Left kidney (tissue), 8 donors: ENCODE measurements at places on chromosomes 2 and 18. TPM values are rescaled to one million over a fixed set of nuclear protein-coding genes. Genes with fewer than 3 reads are reported as not detected.

- DNase-seq: no peak
Measured at GRCh38 chr2:235032949-235033348, 81.1 kb downstream of the SH3BP4 start.

DNA sequence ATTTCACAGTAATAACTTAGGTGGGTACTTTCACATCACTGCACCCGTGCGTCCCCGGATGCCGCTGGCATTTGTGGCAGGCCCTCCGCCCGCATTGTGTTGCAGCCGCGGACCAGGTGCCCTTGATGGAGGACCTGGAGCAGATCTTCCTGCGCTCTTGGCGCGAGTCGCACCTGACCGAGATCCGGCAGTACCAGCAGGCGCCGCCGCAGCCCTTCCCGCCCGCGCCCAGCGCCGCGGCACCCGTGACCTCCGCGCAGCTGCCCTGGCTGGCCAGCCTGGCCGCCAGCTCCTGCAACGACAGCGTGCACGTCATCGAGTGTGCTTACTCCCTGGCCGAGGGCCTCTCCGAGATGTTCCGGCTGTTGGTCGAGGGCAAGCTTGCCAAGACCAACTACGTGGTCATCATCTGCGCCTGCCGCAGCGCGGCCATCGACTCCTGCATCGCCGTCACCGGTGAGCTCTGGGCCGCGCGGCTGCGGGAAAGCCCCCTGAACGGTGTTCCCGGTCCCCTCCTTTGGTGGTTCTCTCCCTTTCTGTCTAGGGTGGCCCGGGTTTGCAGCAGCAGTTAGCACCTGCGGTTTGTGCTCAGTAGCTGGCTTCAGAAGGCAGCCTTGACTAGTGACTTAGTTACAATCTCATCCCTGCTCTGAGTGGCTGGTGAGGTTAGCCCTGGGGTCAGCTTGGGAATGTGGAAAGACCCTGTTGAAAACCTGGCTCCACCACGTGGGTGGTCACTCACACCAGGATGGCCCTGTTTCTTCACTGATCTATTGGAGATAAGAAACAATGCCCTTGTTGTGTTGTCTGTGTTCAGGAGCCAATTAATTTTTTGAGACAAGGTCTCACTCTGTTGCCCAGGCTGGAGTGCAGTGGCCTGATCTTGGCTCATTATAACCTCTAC is 59.1 kb downstream of the GREB1 start:
- DNase-seq: no peak

GRCh38 chr2:227793148-227793712 is 20.4 kb upstream of the CCL20 start:
- DNase-seq: no peak

DNA sequence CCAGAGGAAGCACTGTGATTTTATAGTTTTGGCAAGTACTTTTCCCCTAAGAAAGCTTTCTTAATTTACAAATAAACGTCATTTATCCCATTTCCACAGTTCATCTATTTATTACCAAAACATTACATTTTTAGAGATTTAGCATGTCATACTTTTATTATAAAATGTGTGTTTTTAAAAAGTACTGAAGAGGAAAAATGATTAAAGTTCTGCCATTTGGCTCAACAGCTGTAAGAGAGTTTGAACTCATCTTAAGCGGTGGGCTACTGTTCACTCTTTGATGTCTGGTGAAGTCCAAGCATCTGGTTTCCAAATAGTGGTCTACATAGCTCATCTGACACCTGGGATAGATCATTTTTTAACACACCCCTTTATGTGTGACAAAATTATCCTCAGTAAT is 51.3 kb upstream of the TANC1 start:
- no peak for DNase-seq

GRCh38 chr2:201953880-201954279 is 79.8 kb upstream of the FZD7 start:
- DNase-seq: no peak

- DNase-seq: no peak
Measured at GRCh38 chr2:7976206-7976605, 705.6 kb upstream of the ID2 start.

DNA sequence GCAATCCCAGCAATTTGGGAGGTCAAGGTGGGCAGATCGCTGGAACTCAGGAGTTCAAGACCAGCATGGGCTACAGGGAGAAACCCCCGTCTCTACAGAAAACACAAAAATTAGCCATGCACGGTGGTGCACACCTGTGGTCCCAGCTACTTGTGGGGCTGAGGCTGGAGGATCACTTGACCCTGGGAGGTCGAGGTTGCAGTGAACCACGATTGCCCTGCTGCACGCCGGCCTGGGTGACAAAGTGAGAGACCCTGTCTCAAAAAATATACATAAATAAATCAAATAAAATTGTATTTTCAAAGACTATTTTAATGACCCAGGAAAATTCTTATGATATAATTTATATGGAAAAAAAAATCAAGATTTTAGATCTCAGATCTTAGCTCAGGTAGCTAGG is 191.5 kb downstream of the ZFP36L2 start:
- no peak for DNase-seq

- DNase-seq: no peak
Measured at GRCh38 chr18:63774511-63774910, 707 bp upstream of the SERPINB7 start.

DNA sequence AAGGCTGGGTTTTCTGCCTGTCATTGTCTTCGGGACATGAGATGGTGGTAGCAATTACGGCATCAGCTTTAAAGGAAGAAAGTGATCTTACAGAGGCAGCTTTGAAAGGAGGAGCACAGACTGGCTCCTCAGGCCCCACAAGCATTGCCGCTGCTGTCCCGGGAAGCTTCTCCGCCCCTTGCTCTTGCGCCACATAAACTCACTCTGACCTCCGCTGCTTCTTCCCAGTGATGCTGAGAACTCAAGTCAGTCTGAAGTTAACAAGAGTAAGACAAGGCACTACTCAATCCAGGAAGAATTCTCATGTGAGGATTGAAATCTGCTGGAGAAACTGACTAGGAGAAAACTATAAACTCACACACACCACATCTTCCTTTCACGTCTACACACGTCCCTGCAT is 112.4 kb upstream of the RIOK3 start:
- no peak for DNase-seq

The MAIP1 gene
- polyA plus RNA-seq: 33.5 TPM

The SERPINB4 gene
- not detected for polyA plus RNA-seq

DNA sequence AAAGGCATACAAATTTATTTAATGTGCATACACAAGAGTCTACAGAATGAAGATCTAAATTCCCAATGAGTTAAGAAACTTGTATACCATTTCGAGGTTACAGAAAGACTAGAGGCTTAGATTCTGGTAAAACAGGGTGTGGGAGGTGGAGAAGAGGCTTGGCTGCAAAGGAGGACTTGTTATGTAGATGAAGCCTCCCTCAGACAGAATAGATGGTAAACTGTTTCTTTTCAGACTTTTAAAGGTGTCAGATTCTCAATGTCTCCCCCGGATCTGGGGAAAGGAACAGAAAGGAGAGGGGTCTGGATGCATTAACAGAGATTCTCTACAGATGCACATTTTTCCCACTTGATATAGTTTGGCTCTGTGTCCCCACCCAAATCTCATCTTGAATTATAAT is 126.0 kb downstream of the ST6GAL2 start:
- DNase-seq: no peak

The ZNF521 gene
- polyA plus RNA-seq: 42.2 TPM

GRCh38 chr2:66432801-66433694 is 1.9 kb upstream of the MEIS1 start:
- DNase-seq: peak; percentile 96

The CDK15 gene
- polyA plus RNA-seq: 1.4 TPM

DNA sequence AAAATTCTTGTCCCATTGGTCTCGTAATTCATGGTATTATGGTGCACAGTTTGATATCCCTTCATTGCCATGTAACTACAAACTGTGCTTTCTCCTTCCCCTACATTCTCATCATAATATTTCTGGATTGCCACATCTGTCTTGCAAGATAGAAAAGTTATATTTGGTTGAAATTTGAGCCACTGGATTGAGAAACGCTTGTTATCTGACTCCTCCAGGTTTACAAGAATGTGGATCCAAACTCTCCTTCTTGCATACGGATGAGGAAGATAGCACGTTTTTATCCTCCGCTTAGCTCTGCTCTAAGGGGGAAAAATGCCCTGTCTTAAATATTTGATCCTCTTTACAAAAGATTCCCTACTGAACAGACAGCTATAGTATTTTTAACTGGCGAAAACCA is 438.2 kb downstream of the TSN start:
- DNase-seq: no peak

The CAPN14 gene
- polyA plus RNA-seq: 0.13 TPM

The PSMD14 gene
- 61.8 TPM for polyA plus RNA-seq

The PJVK gene
- 19.3 TPM for polyA plus RNA-seq

DNA sequence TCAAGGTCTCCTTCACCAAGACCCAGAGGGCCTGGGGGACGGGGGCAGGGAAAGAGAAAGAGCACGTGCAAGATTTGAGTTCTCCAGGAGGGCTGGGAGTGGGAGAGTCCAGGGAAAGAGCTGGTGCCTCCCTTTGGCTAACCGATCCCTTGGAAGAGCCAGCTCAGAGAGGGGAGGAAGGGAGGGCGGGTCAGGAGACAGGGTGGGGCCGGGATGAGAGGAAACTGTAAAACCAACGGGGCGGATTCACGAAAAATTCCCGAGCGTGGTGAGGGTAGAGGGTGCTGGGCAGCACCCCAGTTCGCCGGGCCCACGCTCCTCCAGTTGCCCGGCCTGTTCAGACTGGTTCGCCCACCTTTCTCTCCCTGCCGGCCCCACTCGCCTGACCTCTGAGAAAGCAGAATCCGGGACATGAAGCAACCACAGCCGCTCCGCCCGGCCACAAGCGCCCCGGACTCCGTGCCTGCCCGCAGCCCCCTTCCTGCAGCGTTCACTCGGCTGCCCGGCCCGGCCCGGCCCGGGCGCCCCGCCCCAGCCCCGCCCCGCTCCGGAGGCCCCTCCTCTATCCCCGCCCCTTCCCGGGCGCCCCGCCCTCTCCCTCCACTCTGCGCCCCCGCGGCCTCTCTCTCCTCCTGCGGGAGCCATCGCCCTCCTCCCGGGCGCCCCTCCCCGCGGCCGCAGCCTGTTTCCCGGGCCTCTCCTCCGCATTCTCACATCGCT is 230.9 kb upstream of the SMAD2 start:
- DNase-seq: peak; percentile 82

GRCh38 chr2:187091664-187092063 is 242.7 kb upstream of the ZSWIM2 start:
- DNase-seq: no peak

The ADRA2B gene
- polyA plus RNA-seq: 4.4 TPM

- no peak for DNase-seq
Measured at GRCh38 chr18:34098109-34098508, 126.6 kb downstream of the NOL4 start.

DNA sequence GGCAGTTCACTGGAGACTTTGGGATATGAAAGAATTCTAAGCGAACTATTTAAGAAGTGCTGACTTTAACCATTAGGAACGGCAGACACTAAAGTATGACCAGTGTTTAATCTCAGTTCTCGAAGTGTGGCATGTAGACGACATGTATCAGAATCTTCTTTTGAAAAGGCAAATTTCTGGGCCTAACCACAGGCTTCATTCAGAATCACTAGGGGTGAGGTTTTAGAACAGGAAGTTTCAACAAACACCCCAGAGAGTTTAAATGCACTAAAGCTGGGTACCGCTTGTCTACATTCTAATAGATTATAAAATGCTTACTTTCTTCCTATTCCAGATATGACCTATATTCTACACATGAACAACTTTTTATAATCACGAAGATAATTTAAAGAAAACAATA is 180.3 kb downstream of the ANKRD44 start:
- no peak for DNase-seq

GRCh38 chr2:15889442-15890123 is 50.8 kb upstream of the MYCN start:
- DNase-seq: no peak

The NFATC1 gene
- polyA plus RNA-seq: 5.2 TPM

The OXER1 gene
- 12.0 TPM for polyA plus RNA-seq
